Cardiac fibroblast (primary cell): ENCODE measurements at places on chromosomes 12 and 14.

GRCh38 chr12:126734710-126735109 is 1532.3 kb upstream of the TMEM132C start:
- DNase-seq = no peak

DNA sequence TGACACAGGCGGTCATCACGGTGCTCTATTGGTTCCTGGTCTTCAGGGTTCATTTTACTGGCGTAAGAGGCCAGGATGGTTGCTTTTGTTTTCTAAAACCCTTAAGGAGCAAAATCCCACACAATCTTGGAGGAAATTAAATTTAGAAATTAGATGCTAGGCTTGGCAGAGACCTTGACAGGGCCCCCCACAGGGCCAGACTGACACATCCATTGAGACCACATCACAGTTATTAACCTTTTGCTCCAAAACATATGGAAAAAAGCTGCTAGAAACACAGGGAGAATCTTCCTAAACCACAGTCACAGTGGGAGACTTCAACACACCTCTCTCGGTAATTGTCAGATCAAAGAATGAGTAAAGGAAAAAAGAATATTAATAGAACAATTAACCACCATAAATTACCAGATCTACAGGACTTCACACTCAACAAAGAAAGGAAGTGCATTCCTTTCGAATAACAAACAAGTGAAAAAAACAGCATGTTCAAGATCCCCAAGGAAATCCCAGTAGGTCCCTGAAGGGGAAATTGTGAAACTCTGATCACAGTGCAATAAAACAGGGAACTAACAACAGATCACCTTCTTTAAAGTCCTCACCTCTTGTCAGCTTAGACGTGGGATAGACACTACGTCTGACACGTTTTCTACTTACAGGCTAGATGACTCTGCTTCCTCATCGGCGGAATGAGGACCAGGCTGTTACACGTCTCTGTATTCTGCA is 40.2 kb upstream of the TMEM179 start:
- DNase-seq = peak; percentile 36

GRCh38 chr12:93657071-93657470 is 20.1 kb upstream of the CRADD start:
- DNase-seq = peak; percentile 53

- DNase-seq = no peak
These were observed 54.4 kb downstream of the BICD1 start for GRCh38 chr12:32161058-32161457.

GRCh38 chr12:70122804-70123203 is 120.4 kb upstream of the CNOT2 start:
- no peak for DNase-seq

- DNase-seq = no peak
These were observed 64.4 kb downstream of the FOS start for GRCh38 chr14:75342762-75343599.

- DNase-seq = no peak
These were observed 66.3 kb downstream of the TRHDE start for GRCh38 chr12:72338437-72338836.

DNA sequence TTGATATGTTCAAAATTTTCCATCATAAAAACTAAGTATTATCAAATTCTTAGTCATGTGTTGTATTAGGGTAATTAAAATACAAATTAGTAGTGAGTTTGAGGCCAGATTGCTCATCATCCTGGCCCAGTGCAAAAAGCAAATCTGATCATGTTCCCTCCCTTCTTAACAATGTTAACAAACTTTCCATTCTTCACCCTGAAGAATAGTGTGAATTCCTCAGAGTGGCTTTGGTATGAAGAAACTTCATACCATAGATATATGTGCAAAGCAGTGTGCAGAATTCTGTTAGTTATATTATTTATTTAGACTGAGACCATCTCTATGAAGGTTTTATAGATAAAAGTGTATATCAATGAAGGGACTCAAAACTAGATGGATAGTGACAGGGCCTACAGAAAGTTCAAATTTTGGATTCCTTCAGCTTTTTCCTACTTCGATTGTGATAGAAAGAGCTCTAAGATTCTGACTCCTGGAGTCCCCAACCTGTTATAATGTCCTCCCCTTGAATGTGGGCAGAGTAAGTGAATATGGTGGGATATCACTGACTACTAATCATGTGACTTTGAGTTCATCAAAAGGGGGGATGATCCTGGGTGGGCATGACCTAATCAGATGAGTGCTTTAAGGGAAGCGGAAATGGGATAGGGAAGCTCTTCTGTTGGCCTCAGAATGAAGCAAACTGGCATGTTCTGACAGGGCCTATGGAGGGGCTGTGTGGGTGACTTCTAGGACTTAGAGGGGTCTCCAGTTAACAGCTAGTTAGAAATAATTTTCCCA is 271.4 kb downstream of the BTG1 start:
- no peak for DNase-seq

DNA sequence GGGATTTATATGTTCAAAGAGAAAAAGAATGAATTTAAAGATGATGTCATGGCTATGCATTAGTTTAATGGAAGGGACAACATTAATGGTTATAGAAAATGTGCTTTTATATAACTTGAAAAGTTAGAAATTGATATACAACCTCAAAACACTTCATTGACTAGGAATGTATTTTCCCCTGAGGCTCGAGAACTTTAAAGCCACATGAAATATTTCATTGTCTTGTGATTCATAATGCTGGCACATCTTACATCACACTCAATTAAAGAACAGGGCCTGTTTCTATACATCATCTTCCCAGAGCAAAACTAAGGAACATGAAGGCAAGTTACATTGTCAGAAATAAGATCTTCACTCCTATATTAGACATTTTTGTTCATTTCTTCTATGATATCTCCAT is 35.2 kb upstream of the PAWR start:
- DNase-seq = peak; percentile 85

DNA sequence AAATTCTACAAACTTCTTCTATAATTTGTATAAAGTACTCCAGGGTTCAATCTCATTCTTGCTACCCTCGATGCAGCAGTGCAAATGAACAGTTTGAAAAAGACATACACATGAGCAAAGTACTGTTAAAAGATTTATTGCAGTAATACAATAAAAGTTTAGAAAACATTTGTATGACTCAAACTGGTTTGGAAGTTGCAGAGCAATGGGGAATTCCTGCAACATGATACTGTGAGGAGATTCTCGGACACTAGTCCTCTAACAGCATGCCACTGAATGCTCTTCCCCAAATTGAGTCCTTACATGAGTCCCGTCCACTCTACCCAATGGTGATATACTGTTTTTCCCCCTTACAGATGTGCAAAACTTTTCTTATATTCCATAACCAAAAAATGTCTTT is 45.4 kb downstream of the ATG14 start:
- DNase-seq = no peak

GRCh38 chr14:56092763-56093162 is 25.4 kb upstream of the PELI2 start:
- peak; percentile 64 for DNase-seq

- no peak for DNase-seq
These were observed 55.3 kb downstream of the MDM2 start for GRCh38 chr12:68863109-68863770.

- DNase-seq = no peak
These were observed 170.2 kb downstream of the ETV6 start for GRCh38 chr12:11819643-11820042.

DNA sequence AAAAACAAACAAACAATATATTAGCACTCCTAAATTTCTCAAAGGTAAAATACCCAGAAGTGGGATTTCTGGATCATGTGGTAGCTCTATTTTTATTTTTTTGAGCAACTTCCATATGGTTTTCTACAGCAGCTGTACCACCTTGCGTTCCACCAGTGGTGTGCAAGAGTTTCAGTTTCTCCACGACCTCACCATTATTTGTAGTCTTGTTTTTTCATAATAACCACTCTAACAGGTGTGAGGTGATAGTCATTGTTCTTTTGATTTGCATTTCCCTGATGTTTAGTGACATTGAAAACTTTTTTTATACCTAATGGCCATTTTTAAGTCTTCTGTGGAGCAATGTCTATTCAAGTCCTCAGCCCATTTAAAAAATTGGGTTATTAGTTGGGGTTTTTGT is 127.3 kb upstream of the SLC38A2 start:
- DNase-seq = no peak

- DNase-seq = no peak
These were observed 18.6 kb upstream of the KLRB1 start for GRCh38 chr12:9626291-9626690.

GRCh38 chr12:8667270-8667669 is 4.6 kb upstream of the MFAP5 start:
- DNase-seq = no peak

DNA sequence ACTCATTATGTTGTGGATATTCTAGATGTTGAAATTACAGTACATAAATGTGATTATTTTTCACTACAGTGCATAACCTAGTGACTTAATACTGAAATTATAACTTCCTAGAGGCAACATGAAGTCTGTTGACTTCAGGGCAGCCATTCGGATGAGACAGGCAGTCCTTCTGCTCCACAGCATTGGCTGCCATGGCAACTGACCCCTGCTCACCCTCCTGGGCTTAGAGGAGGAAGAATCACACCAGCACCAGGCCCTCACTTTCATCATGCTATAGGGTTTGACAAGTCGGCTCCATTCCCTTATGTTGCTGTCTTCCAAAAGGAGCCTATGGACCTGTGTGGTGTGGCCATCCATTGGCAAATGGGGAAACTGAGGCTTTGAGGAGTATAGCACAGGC is 233.5 kb upstream of the TMEM132C start:
- DNase-seq = no peak

- DNase-seq = no peak
These were observed 13.0 kb downstream of the NUDT4 start for GRCh38 chr12:93390549-93391297.

DNA sequence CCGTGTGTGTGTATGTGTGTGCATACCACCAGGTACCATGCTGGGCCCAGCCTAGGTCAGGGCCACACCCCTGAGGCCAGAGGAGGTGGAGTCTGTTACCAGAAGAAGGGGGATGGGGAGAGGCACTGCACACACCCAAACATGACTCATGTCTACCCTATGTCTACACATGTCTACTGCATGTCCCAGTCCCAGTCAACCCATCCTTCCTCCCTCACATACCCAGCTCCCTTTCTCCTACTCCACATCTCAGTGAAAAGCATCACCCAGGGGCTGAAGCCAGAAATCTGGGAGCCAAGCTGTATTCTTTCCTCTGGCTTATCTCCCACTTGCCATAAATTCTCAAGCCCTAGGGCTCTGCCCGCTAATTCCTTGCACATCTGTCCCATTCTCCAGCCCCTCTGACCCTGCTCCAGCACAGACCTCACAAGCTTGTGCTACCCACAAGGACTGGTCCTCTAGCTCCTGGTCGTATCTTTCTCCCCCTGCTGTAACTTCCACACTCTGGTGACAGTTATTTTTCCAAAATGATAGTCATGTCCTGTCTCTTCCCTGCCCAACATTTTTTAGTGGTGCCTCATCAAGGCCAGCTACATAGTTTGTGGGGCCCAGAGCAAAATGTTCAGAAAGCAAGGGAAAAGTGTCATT is 18.0 kb upstream of the APPL2 start:
- DNase-seq = peak; percentile 89

DNA sequence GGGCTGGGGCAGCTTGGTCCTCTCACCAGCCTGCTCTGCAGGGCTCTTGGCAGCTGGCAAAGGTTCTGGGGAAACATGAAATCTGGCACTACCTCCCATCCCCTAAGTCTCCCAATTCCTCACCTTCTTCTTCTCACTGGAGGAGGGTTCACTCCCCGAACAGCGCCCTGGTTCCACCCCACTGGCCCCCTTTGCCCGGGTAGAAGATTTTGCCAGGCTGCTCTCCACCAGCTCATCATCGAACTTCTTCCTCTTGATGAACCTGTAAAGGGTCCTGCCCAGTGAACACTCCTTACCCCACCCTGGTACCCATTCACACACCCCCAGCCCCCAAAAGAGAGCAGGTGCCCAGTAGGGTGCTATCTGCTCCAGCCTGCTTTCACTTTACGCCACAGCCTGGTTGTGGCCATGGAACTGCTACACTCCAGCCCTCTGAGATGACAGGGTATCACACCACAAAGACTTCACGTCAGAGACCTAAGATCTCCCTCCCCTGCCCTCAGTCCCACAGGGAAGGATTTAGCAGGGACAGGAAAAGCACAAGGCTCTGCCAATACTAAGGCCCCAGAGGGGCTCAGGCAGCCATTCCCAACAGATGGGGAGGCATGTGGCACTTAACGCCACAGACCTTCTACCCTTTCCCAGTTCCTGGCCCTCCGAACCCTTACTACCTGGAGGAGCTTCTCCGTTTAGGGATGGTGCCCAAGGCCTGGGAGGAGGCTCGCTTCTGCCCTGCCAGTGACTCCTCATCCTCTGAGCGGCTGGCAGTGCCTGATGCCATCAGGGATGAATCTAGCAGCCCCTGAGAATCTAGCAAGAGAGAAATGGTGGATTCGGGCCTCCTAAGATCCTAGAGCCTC is 2.3 kb downstream of the MCRS1 start:
- no peak for DNase-seq

DNA sequence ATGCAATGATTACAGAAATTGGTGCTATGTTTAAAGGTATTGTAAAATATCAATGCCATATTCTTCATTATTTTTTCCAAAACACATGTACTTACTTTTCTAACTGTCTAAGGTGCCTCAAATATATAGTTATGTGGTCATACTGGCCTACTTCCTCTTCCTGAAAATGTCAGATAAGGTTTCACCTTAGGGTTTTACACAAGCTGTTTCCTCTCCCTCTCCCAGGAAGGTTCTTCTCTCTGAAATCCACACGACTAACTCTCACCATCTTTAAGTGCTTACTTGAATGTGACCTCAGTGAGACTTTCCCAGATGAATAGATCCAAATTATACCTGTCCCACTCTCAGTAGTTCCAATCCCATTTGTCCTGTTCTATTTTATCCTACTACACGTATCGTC is 11.6 kb upstream of the CLEC4D start:
- no peak for DNase-seq

DNA sequence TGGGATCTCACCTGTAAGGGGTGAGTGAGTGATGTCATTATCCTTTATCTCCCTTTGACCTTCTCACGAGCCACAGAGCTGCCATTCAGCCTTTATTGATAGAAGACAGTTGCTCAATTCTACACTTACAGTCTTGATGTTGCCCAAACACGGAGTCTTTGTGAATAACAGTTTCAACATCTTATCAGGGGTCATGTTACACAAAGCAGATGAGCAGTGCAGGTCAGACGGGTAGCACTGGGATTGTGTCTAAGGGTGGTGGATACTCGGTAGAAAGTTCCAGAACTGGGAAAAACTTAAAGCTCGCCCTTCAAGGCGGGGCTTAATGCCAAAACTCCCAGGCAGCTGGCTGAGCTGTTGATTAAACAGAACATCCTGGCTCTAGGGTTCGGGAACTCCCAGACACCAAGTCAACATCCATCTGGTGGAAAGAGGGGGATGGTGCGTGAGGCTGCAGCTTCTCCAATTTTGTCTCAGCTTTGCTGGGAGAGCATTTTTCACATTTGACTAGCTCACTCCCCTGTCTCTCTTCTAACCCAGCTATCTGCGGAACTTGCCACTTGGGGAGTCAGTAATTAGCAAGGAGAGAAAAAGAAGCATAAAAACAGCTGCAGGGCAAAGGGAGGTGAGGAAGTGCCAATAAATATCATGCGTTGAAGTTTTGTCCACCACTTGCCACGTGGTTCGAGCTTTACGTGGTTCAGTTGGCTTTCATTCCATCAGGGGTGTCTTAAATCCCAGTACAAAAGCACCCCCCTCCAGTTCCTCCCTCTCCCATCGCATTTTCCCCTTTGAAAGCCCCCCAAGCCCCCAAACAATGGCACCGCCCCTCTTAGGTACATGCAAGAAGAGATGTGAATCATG is 31.0 kb downstream of the FOXN4 start:
- DNase-seq = peak; percentile 22

GRCh38 chr12:112151766-112152541 is 26.6 kb downstream of the TRAFD1 start:
- DNase-seq = no peak
